ENCODE measurements at places on chromosomes 3 and 15.

- DNase-seq, result no peak
Measured at GRCh38 chr3:126320517-126321293, 36.5 kb downstream of the KLF15 start.

DNA sequence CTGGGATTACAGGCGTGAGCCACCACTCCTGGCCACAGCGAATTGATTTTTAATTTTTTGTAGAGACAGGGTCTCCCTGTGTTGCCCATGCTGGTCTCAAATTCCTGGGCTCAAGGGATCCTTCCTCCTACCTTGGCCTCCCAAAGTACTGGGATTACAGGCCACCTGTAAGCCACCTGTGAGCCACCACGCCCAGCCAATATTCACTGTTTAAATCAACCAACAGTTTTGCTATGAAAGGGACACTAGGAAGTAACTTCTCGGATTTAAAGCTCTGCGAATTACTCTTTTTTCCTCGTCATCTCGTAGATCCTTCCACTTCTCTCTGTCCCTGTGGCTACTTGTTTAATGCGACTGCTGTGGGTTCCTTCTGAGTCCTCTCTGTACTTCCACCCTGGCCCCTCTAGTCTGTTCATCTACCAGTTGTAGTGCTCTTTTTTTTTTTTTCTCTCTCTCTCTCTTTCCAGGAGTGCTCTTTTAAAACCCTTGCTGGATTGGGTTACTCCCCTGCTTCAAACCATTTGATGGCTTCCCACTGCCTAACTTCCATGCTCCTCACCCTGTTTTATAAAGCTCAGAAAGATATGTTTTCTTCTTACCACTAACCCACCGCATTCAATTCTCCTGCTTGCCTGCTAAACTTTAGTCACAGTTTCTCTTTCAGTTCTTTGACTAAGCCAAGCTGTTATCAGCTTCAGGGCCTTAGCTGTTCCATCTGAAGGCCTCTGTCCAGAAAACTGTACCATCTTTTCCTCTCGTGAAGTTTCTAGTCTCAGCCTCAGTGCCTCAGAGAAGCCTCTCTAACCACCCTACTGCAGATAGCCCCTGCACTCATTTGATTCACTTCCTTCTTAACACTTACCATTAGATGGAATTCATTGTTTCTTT is 12.4 kb downstream of the RTF1 start:
- no peak for DNase-seq

- no peak for DNase-seq
Measured at GRCh38 chr3:13296662-13297061, 123.5 kb downstream of the NUP210 start.

- no peak for DNase-seq
Measured at GRCh38 chr3:5517921-5518320, 330.4 kb downstream of the EDEM1 start.

GRCh38 chr3:29416514-29416913 is 135.6 kb downstream of the RBMS3 start:
- no peak for DNase-seq

DNA sequence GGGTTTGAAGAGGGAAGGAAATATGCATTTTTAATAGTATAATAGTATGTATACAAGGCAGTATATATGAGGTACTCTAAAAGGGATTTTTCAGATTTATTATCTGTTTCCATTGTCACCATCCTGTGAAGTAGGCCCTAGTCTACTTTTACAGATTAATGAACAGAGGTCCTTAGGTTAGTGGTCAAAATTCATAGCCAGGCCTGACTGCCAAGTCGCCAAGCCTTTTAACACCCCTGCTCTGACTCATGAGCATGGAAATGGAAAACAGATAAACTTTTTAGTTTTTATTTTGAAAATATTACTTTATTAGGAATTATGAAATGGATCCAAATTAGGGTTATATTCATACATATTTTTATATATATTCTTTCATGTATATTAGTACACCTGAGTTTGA is 146.9 kb downstream of the BBX start:
- DNase-seq, result no peak

DNA sequence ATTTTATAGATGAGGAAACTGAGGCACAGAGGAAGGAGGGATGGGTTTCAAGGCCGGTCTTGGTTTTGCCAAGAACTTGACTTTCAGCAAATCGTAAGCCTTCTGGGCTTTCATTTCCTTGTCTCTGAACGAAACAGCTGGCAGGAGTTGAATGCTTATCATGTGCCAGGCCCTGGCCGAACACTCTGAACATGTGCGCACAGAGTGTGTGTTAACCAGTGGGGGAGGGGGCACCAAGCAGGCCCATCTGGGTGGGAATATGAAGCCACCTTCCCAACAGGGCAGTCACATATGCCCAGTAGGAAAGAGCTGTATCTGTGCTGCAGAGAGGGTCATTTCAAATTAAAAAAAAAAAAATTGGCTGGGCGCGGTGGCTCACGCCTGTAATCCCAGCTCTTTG is 29.3 kb downstream of the ZNF710 start:
- no peak for DNase-seq

DNA sequence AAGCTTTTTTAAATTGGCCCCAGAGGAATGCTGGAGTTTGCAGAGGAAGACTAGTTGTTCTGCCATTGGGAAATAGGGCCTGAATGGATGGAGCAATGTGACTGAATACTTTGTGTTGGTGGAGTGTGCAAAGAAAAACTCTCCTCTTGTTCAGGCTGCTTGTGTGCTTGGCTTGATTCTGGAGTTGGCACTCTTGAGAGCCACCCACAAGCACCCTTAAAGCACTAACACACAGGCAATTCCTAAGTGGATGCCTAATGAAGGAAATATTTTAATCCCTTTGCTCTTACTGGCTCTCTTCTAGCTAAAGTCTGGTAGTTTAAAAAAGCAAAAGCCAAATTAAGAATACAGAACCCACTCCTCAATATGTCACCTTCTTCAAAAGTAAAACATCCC is 304.4 kb upstream of the C2CD4B start:
- DNase-seq, result no peak

DNA sequence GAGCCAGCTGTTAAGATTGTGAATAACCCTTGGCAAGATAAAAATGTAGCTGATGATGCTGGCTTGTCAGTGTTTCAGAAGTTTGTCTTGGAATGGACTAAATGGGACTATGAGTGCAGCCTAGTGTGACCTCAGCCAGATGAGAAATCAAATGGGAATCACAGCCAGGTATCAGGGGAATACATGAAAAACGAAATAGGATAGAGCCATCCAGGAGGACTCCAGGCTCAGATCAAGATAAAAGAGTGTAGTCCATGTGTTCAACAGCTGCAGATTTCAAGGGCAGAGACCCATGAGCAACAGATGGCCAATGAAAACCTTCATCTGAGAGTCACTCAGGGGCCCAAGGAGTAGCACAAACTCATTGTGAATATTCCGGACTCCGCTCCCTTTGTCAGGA is 1080.9 kb upstream of the CADM2 start:
- no peak for DNase-seq

DNA sequence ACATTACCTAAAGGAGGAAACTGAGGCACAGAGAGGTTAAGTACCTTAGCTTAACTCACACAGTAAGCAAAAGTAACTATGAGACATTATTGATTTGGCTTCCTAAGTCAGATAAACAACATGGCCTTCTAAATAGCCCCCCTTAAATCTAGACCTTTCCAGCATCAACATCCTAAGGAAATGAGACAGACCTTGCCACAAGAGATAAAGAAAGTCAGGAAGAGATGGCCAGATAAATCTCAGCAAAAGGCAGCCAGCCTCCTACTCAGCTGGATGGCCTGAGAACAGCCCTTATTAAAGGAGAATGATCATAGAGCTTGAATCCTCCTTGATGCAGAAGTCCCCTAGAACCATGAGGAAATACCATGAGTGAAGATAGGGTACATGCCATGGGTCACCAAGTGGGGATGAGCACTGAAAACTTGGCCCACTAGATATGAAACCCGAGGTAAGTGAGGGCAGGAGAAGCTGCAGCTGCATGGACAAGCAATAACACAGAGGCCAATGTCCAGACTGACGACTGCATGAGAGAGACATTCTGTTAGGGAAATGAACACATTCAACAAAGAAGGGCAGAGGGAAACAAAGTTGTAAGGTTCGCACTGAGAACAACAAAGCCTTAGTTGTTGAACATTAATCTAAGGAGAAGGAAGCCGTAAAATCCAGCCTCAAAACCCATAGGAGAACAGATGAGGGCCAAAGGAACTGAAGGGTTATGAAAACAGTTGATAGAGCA is 69.6 kb downstream of the ZIC4 start:
- no peak for DNase-seq

DNA sequence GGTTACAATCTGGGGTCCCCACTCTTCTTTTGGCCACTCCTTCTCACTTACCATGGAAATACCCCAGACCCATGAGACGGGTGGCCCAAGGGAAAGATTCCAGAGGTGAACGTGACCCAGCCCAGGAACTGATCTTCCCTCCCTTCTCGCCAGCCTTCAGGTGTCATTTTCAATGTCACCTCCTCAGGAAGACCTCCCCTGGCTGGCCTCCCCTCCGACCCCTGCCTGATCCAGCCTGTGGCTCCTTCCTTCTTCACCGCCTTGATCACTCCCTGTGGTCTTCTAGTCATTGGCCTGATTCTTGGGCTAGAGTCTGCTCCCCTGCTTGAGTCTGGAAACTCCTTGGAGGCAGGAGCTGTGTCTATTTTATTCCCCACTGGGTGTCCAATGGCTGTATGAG is 146.1 kb downstream of the SMAD6 start:
- DNase-seq, result no peak

DNA sequence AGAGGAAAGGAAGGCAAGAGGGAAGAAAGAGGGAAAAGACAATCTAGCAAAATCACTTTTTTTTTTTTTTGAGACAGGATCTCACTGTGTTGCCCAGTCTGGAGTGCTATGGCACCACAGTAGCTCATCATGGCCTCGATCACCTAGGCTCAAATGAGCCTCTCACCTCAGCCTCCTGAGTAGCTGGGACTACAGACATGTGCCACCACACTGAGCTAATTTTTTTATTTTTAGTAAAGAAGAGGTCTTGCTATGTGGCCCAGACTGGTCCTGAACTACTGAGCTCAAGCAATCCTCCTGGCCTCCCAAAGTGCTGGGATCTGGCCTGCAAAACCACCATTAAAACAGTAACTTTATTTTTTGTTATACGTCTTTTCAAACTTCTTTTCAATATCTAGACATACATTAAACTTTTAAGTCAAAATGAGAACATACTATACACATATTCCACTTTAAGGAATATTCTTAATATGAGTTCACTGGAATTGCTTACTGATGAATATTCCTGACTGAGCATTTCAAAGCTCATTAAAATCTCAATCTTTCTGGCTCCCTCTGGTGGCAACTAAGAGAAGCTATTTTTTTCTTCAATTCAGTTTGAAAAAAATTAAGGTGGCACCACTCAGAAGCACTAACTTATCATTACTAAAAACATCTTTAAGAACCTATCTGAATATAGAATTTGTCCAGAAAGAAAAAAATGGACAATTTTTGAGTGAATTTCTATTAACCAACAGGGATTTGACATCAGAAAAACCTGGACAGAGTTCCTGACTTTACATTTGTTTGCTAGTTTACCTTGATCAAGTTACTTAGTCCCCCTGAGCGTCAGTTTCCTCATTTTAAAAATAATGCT is 40.9 kb downstream of the UACA start:
- DNase-seq, result no peak

DNA sequence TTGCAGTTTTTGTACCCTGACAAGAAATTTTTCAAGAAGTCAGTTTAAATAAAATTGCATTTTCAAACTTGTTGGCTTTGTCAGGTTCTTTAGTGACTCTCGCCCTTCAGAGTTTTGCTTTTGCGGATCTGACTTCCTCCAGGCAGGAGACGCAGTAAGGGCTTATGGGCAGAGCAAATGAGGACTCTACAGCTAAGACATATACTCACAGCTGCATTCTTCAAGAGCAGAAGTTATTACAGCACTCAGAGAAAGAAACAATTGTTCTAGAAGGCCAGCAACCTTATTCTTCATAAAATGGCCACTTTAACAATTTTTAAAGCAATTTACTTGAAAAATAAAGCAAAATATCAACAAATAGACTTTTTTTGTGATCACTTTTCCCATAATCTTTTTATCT is 438.8 kb upstream of the THRB start:
- no peak for DNase-seq

DNA sequence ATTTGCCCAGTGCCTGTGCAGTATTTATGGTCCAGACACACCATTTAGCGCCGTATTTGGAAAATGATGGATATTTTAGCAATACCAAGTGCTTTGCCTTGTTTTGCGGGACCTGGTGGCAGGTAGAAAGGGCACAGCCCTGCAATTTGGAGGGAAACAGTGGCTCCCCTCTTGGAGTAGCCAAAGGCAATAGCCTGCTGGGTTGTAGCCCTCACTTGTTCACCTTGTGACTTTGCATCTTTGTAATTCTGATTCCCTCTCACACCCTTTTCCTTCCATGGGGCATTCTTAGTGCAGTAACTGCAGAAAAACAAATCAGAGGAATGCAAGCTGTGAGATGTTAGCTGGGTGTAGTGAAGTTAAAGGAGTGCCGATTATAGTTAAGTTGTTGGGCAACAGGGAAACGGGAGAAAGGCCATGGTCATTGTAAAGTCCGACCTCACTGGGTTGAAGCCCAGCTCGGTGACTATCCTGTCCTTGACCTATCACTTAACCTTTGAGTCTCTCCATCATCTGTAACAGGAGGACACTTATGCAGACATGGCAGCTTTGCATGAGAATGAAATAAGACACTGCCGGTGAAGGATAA is 131.0 kb upstream of the KLHL25 start:
- no peak for DNase-seq

- no peak for DNase-seq
Measured at GRCh38 chr3:38634111-38634510, 15.4 kb downstream of the SCN5A start.

- DNase-seq, result no peak
Measured at GRCh38 chr3:169746924-169747323, 17.9 kb downstream of the TERC start.

DNA sequence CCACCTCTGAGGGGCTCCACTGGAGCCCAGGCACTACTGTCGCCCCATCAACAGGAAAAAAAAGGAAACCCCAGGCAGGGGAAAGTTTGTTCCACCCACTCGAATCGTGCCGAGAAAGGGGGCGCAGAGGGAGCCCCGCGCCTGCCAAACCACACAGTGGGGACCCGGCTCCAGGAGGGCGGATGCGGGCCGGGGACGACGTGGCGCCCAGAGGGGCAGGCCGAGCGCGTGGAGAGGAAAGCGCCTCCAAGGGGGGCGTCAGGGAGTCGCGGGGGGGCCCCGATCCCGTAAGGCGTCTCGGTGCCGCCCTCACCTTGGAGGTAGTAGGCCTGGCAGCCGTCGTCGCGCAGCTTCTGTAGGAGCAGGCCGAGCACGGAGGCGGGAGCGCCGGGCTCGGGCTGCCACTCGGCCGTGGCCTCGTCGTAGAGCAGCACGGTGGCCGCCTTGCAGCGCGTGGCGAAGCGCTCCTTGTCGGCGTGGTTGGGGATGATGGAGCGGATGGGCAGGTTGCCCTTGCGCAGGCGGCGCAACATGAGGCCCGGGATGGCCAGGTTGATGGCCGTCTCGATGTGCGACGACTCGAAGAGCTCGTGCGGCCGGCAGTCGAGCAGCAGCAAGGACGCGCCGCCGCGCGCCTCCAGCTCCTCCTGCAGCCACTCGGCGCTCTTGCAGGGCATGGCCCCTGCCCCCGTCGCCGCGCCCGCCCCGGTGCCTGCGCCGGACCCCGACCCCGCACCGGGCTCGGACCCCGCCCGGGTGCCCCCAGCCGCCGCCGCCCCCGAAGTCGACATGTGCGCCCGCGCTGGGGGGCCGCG is 627 bp downstream of the DUSP7 start:
- DNase-seq, result peak; percentile 79

- no peak for DNase-seq
Measured at GRCh38 chr15:56767315-56767714, 34.0 kb upstream of the ZNF280D start.
